ENCODE measurements at places on chromosomes 13 and 19.

DNA sequence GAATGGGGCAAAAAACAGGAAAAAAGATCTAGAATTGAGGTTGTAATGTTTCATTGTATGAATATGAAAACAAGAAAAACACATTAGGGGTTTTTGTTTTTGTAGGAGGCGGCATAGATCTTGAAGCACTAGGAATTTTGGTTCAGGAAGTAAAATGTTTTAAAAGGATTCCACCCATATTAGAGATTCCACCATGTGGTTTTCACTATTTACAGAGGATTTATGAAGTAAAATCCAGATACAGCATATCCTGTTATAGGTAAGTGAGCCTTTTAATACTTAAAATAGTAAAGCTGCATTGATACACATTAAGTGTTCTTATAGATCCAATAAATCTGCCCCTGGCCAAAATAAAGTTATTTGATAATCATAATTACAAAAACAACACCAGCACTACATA, 61.4 kb downstream of the MICU2 start:
- DNase-seq = no peak

DNA sequence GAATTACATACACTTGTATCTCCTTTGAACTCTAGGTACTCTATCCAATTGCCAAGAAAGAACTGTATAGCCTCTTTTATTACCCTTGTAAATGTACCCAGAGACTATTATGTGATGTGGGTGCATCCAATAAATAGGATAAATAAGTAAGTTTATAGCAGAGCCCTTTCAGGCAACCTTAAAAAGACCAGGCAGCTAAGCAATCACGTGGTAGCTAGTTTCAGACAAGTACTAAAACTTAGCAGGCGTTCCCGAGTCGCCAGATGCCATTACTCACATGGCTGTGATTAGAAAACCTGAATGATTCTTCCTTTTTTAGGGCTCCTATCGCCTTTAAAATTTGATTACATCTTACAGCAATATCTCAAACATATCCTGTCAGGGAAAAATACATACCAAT, 1303.0 kb downstream of the EFNB2 start:
- DNase-seq = no peak

DNA sequence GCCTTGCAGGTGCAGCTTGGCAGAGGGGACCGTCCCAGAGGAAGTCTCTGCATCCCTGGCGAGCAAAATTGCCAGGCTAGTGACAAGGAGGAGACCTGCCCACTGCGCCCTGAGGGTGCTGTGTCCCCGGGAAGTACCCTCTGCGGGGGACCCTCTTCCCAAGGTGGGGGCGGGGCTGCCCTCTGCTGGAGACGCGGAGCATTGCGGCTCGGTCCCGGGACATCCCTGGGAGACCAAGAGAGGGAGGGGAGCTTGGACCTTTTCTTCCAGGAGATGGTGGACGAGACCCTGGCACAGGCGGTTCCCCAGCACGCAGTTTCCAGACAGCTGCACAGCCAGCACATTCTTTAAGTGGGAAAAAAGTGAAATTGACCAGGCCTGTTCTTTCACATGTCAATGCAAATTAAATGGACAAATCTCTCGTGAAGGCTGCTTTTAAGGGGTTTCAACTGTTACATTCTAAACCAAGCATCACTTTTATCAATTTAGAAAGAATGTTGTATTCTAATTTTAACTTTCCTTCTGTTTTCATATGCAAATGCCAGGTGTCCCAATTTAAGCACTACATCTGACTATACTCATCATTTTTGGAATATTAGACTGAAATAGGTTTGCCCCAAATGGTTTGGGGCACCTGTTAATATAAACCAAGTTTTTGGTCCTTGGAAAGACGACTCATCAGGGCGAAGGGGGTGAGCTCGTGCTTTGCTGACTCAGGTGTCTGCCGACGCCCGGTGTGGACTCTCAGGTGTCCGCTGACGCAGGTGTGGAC, 60.7 kb downstream of the MCF2L start:
- DNase-seq = no peak

DNA sequence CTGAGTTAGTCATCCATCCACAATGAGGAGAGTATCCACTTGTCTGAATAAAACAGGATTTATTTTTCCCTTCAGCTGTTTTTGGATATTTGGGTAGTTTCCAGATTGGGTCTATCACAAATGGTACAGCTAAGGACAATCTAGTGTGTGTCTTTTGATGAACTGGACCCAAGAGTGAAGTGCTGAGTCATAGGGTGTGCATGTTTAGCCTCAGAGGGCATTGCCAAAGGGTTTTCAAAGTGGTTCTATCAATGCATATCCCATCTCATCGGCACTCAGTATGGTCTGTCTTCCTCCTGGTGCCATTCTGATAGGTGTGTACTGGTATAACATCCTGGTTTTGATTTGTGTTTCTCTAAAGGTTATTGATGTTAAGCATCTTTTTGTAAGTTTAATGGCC, 62.3 kb downstream of the GSX1 start:
- DNase-seq = no peak

- no peak for DNase-seq
Measured at GRCh38 chr13:108155185-108156106, 59.9 kb downstream of the LIG4 start.

DNA sequence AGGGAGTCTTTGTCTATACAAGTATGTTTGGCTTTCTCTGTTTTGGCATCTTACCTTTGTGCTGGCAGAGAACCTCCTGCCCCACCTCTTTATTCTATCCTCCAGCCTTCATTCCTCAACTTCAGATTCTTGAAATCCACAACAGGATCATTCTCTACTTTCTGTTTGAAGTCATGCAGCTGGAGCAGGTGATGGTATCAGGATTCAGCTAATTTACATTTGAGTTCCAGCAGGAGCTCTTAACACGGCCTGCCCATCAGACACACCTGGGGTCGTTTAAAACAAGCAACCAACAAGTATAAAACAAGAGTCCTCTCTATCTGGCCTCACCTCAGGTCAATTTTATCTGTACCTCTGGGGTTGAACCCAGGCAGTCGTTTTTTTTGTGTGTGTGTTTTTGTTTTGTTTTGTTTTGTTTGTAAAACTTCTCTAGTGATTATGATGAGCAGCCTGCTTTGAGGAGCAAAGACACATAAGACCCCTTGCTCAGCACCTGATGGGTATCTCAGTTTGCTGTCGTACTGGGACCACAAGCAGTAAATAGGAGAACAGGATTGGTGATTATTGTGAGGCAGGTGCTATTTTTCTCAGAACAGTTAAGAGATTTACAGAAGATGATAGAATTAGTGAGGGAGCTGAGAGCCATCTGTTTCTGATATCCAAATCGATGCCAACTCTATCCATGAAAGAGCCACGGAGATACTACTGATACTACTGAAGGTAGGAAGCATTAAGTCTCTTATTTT, 78.4 kb downstream of the GPC6 start:
- no peak for DNase-seq

- no peak for DNase-seq
Measured at GRCh38 chr19:13963603-13964105, 11.3 kb downstream of the DCAF15 start.

DNA sequence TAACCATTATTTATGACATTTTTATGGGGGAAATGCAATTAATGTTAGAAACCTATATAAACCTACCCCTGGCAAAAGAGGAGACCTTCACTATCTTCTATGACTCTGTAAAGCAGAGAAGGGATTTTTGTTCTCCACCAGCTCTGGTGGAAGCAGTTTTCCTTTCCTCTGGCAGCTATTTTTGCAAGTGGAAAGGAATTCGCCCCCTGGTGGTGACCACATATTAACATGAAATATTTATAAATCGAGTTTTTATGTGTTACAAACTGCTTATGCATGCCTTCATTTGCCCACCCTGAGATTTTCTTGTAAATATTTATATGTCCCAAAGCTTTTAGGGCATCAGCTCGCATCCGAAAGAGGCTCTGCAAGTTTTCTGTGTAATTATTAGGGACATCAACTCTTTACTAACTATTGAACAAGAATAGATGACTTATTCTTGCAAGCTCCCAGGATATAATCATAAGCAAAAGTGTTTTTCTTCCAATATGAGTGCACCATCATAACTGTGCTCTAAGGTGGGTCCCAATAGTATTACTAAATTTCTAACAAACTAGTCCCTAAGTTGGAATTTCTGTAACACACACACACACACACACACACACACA, 62.4 kb downstream of the SERTM1 start:
- DNase-seq = peak; percentile 1

- DNase-seq = no peak
Measured at GRCh38 chr19:19774354-19775033, 41.6 kb upstream of the ZNF14 start.

DNA sequence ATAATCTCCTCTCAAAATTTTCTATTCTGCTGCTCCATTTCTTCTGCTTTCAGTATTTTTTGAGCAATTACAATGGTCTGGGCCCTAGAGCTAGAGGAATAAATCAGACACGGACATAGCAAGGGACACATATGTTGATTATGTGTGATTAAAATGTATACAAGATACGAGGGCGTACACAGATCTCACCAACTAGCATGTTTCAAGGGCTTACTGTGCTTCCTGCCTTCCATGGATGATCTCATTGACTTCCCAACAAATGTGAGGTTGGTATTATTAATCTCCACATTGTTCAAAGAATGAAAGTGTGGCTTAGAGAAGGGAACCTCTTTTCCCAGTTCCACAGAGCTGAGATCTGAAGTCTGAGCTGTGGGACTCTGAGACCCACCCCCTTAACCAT, 9.1 kb downstream of the PLD3 start:
- no peak for DNase-seq

DNA sequence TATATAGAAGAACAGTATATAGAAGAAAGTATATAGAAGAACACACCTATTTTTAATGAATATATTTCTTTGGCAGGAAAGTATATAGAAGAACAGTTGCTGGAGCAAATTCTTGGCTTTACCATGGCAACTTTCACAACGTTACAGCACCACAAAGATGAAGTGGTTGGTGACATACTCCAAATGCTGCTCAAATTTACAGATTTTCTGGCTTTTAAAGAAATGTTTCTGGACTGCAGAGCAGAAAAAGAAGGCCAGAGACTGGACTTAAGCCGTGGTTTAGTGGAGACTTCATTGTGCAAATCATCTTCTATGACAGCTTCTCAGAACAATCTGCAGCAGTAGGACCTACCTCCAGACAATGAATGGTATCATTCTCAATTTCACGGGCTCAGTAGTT, 24.3 kb upstream of the RFXAP start:
- no peak for DNase-seq

GRCh38 chr13:30787738-30788525, 52.6 kb downstream of the ALOX5AP start:
- no peak for DNase-seq

GRCh38 chr13:75372923-75373841, 108.8 kb downstream of the TBC1D4 start:
- DNase-seq = no peak

GRCh38 chr13:31894931-31895330, 136.6 kb upstream of the FRY start:
- no peak for DNase-seq

- DNase-seq = no peak
Measured at GRCh38 chr19:30361721-30362120, 10.5 kb upstream of the ZNF536 start.

DNA sequence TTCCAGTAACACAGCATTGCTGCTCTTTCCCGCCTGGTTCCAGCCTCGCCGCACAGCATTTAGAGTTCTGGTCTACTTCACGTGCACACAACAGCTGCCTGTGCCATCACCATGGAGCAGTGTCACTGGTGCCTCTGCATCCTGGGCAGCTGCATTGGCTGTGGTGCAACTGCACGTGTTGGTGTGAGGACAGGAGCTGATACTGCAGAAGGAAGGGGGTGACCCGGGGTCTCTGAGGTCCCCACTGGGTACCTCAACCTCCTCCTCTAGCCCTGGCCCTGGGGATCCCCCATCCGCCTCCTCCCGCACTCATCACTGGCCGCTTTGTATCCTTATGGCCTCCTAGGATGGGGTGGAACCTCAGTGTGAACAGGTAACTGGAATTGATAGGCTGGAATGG, 112.5 kb downstream of the SOX1 start:
- DNase-seq = no peak

GRCh38 chr19:29545866-29546582, 20.2 kb downstream of the VSTM2B start:
- DNase-seq = no peak

GRCh38 chr19:11587302-11587974, 9.8 kb upstream of the ZNF627 start:
- peak; percentile 61 for DNase-seq

- no peak for DNase-seq
Measured at GRCh38 chr13:59691501-59692066, 472.1 kb downstream of the DIAPH3 start.

DNA sequence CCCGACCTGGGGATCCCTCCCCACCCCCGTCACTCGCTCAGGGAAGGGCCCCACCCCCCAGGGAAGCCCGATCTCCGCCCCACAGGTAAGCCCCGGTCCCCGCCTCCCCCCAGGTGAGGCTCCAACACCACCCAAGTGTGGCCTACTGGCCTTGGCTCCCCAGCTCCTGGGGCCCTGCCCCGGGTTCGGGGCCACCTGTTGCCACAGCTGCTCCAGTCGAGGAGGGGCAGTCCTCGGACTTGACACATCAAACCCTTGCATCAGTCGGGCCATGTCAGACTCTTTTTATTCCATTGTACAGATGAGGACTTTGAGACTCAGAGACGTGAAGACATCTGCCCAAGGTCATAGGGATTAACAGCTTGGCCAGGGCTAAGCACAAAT, 512 bp downstream of the CC2D1A start:
- no peak for DNase-seq

DNA sequence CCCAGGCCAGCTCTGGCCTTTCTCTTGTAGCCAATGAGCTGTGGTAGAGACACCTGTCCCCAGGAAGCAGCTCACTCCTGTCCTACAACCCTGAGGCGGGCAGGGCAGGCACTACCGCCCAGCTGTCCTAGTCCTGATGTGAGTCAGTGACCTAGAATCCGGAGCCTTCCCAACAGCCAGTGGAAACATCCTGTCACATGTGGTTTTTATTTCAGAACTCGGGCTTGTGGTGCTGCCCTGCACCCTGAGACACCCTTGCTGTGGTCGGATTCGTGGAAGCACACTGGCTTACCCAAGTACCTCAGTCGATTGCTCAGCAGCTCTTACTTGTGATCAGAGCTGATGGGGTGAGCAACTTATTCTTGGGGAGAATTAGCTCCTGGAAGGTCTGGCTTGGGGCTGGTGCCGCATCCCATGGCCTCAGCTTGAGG, 83.6 kb upstream of the ARHGEF7 start:
- DNase-seq = peak; percentile 86

- no peak for DNase-seq
Measured at GRCh38 chr19:28543244-28543776, 669.6 kb downstream of the UQCRFS1 start.

DNA sequence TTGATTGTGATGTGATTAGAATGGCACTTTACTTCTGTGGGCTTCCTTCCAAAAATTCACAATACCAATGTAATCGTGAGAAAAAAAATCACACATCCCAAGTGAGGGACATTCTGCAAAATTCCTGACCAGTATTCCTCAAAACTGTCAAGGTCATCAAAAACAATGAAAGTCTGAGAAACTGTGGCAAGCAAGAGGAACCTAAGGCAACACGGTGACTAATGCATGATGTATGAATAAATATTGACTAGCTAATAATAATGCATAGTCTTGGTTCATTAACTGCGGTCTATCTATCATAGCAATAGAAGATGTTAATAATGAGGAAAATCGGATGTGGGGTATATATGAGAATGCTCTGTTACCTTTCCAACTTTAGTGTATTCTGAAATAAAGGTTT, 159.0 kb downstream of the RFC3 start:
- no peak for DNase-seq

Measured in T1000 (cell line).